ENCODE measurements at places on chromosomes 4 and X.
A peak's percentile ranks its signal among the peaks of the same experiment; 100 is the strongest.

DNA sequence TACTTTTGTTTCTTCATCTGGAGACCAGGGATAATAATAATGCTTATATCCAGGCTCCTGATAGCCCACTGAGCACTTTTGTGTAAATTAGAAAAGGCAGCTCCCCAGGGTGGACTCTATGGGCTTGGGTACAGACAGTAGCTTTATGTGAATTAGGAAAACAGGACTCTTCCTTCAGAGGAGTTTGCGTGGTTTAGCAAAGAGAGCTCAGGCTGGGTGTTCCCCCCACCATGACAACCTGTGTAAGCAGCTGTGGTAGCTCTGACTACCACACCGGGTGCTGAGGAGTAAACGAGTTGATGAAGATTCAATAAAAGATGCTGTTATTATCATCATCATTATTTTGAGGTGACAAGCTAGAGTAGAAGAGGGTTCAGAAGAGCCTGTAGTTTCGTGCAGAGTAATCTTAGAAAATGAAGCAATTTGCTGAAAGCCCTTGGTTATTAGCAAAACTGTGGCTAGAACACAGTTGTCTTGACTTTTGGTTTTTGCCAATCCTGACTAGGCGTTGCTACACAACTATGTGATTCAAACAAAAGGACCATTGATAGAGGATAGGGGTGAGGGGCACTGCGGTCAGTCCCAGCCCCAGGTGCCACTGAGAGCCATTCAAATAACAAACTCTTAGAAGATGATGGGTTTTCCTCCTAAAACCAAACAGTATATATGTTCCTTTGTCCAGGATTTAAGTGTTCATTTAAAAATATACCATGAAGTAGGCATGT lies 60.6 kb upstream of the LIMCH1 start:
- no peak for DNase-seq

DNA sequence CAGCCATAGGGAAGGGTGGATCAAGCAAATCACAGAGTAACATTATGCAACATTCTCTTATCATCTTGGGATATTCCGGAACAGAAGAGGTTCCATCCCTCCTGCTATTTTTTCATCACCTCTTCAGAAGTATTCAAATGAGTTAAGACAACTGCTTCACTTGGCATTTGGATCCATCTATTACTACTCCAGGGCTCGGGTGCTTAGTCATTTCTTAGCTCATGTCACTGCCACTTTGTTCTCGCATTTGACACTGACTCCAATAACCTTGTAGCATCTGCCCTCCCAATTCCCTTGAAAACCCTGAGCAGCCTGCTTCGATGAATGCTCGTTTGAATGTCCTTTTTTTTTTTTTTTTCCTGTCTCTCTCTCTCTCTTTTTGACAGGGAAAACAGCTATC lies 114.9 kb downstream of the PPARGC1A start:
- no peak for DNase-seq

GRCh38 chr4:88138561-88138960 lies 19.9 kb downstream of the ABCG2 start:
- DNase-seq: no peak

DNA sequence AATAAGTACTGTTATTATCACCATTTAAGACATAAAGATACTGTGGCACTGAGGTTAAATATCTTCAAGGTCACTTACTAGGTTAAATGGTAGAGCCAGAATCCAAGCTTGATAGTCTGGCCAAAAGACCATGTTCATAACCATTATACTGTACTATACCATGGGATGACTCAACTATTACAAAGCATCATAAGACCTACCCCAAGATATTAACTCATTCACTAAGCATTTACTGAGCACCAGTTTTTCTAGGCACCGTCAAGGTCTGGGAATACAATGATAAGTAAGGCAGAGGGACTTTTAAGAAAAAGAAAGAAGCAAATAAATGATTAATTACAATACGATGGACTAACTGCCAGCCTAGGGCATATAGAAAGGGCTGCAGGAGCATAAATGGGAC lies 95.5 kb upstream of the KCTD8 start:
- no peak for DNase-seq

GRCh38 chr4:158811704-158812103 lies 42.9 kb downstream of the FNIP2 start:
- peak; percentile 63 for DNase-seq

- no peak for DNase-seq
Measured at GRCh38 chrX:15418041-15418706, 34.0 kb upstream of the VEGFD start.

DNA sequence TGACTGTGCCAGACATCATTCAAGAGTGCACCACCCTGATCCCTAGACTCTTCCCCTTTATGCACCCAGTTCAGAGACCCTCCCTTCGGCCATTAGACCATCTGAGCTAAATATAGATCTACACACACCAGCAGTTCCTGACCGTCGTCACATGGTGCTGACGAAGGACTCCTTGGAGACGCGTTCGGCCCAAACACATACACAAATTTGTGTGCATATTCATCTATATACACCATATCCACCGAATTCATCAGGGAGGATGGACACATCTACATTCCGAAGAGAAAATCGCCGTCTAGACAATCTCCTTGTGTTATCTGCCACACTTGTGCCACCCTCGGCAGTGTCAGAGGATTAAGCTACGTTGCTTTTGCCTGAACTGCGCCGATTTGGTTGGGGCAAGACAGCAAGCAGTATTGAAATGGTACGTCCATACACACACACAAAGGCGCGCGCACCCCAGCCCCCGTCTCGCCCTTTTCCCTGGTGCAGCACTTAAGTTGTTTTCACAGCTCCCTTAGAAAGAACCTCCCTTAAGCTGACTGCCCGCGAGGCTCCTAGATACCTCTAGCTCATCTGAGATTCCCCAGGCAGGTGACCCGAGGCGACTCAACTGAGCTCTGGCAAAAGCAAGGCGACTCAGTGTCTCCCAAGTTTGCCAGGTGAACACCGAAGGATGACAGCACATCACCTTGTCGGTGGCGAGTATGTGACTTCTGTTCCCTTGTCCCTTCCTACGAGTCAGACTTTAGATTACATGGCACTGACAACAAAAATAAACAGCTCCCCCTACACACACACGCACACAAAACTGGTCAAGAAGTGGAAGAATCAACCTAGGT lies 1.0 kb downstream of the RASGEF1B start:
- peak; percentile 42 for DNase-seq
